Activated CD4-positive, alpha-beta memory T cell treated with anti-CD3 and anti-CD28 coated beads for 36 hours (primary cell): ENCODE measurements at places on chromosomes 5 and 9. TPM values are rescaled to one million over a fixed set of nuclear protein-coding genes. Genes with fewer than 3 reads are reported as not detected.

DNA sequence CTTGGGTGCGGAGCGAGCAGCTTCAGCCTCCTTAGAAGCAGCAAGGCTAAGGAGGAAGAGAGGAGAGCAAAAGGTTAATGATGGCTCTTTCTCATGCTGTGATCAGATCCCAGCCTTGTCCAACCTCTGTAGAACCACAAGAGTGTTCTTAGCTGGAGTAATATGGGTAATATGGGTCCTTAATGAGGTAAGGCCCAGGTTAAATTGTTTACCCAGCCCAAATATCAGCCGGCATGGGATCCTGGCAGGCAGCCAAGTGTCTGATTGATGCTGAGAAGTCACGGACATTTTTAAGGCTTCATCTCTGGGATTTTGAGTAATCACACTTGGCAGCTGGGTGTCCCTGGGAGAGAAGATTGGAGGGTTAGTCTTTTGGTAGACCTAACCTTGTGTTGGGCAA, 32.3 kb downstream of the GLRA1 start:
- DNase-seq = no peak

SOX30 gene
- total RNA-seq = 0.65 TPM

- no peak for DNase-seq
Measured at GRCh38 chr9:124342776-124343485, 72.3 kb downstream of the PSMB7 start.

DNA sequence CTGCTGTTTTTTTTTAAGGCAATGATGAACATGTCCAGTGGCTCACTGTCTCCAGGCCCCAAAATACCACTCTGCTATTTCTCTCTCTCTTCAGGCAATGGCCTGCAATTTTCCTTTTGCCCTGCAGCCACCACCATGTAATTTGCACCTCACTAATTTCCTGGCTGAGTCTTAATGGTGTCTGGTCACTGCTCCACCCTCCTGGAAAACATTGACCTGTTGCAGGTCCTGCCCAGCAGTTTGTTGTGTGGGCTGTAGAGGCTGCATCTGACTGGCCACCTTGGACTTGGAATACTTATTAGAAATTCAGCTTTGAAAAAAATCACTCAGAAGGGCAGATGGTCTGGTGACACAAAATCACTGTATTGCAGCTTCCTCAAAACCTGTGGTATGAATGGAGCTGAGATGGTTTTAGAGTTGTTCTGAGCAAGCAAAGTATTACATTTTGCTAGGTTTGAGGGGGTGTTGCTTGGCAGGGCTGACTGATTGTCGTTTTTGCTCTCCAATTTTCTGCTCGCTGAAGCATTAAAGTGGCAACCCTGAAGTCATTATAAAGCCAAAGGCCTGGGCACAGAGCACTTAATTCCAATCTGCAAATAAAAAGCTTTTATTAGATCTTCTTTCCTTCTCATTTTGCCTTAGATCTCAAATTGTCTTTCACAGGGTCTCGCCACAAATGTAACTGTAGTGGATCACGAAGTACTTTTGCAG, 134.8 kb downstream of the TMEM174 start:
- no peak for DNase-seq

C9orf57 gene
- total RNA-seq = not detected

SPINK7 gene
- total RNA-seq = not detected

GRCh38 chr5:41508696-41509398, 1.6 kb downstream of the PLCXD3 start:
- DNase-seq = no peak

DNA sequence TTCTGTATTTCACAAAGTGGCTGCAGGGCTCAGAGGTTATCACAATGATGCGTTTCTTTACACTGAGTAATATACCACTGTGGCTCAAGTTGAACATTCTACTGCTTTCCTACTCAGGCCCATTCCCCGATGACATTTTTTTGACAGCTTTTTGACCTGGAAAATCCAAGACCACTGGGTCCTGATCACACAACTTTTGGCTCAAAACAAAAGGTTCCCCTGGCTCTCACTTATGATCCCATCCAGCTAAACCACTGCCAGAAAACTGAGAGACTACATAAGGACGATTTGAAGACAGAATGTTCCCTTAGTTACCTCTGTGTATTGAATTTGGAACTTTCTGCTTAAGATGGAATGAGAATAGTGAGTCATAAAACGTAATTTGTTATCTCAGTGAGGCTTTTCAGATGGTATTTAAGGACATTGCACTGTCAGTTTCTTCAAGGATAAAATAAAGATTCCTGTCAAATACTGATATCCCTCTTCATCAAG, 78.0 kb upstream of the FBXL7 start:
- no peak for DNase-seq

- no peak for DNase-seq
Measured at GRCh38 chr5:61622156-61622555, 290.1 kb downstream of the ZSWIM6 start.

CDH10 gene
- total RNA-seq = not detected

DNA sequence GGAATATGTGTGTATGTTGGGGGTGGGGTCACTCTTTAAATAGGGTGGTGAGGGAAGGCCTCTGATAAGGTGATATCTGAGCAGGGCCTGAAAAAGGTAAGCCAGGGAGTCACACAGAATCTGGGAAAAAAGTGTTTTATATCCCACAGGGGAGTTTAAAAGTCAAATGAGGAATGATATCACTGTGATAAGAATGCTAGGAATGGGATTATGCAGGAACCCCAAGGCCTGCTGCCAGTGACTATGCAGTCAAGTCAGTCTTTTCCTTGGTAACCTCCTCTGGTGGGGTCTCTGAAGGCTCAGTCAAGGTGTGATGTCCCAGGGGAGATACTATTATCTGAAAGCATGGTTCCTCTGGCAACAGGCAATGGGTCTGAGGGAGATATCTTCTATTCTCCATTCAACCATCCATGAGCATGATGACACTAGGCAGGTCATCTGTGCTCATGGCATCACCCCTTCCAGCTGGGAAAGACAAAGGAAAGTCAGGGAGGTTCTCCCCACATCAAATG, 53.5 kb downstream of the GRIA1 start:
- DNase-seq = no peak

PCDHA7 gene
- total RNA-seq = not detected

IL5 gene
- 4.1 TPM for total RNA-seq

DNA sequence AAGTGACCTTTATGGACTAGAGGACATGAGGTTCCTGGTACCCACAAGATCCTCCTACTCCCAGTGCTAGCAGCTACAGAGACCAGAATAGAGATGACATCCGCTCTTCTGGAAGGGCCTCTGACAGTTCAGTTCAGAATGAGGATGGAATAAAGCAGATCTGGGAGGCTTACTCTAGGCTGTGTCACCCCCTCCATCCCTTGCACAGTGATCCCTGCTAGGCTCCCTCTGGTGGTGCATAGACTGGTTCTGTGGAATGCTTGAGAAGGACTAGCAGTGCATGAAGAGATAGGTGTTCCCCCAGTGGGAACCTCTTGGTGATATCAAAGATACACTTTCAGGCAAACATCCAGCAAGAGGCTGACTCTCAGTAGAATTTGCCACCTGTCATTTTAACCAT, 83.0 kb downstream of the NPR3 start:
- DNase-seq = no peak

IGFBPL1 gene
- not detected for total RNA-seq

- no peak for DNase-seq
Measured at GRCh38 chr5:16930496-16930895, 5.6 kb downstream of the MYO10 start.

DNA sequence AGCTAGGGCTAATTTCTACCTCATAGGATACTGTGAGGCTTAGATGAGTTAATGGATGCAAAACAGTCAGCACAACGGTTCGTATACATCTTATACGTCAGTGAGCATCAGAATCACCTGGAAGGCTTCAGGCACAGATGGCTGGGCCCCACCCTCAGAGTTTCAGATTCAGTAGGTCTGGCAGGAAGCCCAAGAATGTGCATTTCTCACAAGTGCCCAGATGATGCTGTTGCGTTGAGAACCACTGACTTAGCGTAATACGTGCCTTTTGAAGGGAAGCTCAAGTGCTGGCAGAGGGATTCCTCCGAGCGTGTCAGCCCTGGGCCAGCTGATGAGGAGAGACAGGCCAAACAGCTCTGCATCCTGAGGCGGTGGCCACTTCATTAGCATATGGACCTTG, 117.1 kb upstream of the WWC1 start:
- DNase-seq = peak; percentile 36

DNA sequence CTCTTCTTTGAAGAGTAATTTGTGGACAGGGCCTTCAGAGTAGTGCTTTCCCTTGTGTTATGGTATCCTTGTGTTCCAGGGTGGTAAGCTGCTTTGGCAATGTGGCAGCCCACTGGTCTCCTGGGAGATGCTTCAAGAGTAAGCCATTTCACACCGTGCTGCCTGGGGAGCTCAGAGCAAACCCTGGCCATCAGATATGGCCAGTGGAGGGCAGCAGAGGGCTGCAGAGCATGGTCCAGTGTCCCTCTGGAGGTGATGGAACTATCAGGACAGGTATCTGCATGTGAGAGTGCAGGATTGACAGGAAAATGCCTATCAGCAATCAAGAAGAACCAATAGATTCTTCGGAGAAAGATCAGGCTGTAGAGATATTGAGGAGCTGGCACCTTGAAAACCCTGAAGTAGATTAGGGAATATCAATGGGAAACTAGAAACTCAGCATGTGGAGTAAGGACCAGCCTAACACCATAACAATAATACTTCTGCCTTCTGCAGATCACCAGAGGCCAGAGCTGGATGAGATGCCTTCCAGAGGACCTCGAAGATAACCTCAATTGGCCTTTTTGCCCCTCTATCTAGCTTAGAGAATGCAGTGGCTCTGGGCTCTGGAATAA, 90.8 kb downstream of the PLPPR1 start:
- DNase-seq = peak; percentile 31

- no peak for DNase-seq
Measured at GRCh38 chr5:143108498-143109128, 294.9 kb downstream of the NR3C1 start.

SLC1A3 gene
- 0.29 TPM for total RNA-seq

NEUROG1 gene
- total RNA-seq = not detected

AGGF1 gene
- total RNA-seq = 26.5 TPM

- DNase-seq = no peak
Measured at GRCh38 chr5:56516035-56516434, 282.9 kb upstream of the ANKRD55 start.

TJP2 gene
- 15.3 TPM for total RNA-seq

GRCh38 chr5:159448-160172, 31.7 kb upstream of the LRRC14B start:
- no peak for DNase-seq

- no peak for DNase-seq
Measured at GRCh38 chr5:57137401-57137800, 36.5 kb upstream of the GPBP1 start.

CDH18 gene
- total RNA-seq = not detected

PRDM9 gene
- not detected for total RNA-seq

SEPTIN8 gene
- 31.1 TPM for total RNA-seq

DNA sequence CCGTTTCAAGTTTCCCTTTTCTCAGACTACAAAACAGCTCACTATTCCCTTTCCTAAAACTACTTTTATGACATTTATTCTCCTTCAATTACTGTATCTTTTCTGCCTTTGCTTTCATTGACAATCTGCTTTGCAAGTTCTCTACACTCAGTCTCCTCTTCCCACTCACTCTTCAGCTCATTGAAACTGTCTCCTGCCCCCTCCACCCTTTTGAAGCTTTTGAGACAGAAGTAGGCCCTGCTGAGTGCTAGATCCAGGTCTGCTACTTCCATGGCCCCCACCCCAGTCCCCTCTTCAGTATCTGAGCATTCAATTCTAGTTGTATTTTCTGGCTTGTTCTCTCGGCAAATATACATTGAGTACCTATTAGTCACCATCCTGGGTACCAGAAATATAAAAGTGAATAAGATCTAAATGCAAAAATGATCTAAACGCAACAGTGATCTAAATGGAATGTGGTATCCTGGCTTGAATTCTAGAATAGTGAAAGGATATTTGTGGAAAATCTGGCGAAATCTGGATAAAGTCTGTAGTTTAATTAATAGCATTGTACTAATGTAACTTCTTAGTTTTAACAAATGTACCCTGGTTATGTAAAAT, 58.4 kb downstream of the OR2K2 start:
- no peak for DNase-seq

DNA sequence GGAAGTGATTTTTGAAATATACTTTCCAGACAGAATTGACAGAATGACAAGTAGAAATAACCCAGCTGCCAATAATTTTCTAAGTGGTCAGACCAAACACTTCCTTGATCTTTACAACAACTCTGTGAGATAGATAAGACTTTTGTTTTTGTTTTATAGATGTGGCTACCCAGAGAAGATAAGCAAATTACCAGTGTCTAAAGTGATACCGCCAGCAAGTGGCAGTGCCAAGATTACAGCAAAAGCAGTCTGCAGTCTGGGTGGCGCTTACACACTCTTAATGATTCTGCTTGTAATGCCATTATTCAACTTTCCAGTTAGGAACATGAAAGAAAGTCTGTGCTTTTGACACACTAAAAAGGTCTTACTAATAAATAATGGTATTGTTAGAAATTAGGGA, 92.1 kb downstream of the HCN1 start:
- no peak for DNase-seq

- no peak for DNase-seq
Measured at GRCh38 chr5:154276973-154277331, 86.4 kb downstream of the GALNT10 start.

SLIT3 gene
- 2.1 TPM for total RNA-seq

FAT2 gene
- total RNA-seq = not detected

PSAT1 gene
- total RNA-seq = 132 TPM
